ENCODE measurements at places on chromosomes 2 and 18. TPM values are rescaled to one million over a fixed set of nuclear protein-coding genes. Genes with fewer than 3 reads are reported as not detected.

GRCh38 chr2:138722316-138722715 lies 57.9 kb downstream of the NXPH2 start:
- DNase-seq = no peak

GRCh38 chr18:56516789-56517188 lies 121.6 kb downstream of the TXNL1 start:
- no peak for DNase-seq

DNA sequence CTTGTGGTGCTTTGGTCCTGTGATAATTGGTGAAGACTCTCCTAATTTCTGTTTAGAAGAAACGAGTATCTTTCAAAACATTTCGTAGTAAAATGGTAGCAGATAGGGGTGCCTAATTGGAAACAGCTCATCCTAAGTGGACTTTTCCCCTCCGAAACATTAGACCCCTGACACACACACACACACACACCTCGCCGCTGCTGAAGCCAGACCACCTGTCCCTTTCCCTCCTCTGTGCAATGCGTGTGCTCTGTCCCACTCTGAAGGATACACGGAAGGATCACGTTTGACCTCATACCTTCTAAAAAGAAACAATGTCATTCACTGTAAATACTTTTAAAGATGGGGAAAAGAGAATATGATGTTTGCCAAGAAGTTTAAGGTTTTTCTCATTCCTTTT lies 36.2 kb upstream of the TMEM87B start:
- DNase-seq = no peak

DNA sequence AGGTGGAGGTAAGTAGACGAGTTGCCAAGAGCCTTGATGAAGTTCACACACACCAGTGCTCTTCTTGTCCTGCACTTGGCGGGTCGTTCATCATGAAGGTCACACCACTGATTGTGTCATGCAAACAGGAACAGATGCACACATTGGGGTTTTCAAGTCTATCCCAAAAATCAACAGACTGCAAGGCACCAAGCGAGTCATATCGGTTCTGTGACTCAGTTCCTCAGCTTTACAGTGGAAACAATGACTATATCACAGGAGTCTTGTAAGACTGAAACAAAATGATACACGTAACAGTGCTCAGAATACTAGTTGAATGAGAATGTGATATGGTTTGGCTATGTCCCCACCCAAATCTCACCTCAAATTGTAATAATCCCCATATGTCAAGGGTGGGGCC lies 526.9 kb upstream of the ID2 start:
- no peak for DNase-seq

DNA sequence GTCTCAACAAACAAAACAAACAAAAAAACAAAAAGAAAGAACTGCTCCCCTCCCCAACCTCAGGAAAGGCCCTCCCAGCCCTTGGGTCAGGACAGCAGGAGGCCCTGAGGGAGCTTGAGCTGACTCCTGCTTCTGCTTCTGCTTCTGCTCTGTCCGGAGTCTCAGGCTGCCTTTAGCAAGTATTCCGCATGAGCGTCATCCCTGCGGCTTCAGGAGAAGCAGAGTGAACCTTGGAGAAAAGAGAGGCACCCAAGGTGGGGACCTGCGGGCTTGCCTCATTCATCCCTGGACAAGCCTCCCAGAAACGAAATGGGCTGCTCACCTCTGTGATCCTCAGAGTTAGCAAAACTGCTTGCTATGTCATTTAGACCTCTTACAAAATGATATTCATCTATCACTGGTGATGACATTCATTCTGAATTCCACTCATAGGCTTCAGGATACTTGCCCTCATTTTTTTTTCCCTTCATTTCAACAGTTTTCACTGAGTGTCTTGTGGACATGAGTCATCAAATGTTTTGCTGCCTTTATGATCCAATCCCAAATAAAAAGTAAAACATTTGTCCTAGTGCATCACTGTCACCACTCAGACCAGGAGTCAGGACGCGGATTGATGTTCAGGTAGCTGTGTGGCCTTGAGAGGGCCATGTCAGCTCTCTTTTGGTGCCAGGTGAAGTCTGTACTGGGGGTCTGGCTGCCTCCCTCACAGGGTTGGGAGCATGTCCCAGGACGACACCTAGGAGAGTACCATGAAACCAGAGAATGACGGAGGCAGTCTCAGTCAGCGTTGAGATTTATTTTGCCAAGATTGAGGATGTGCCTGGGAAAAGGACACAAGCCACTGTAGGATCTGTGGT lies 51.7 kb downstream of the IMPA2 start:
- DNase-seq = no peak

GRCh38 chr2:58449286-58450010 lies 208.3 kb upstream of the FANCL start:
- DNase-seq = no peak

DNA sequence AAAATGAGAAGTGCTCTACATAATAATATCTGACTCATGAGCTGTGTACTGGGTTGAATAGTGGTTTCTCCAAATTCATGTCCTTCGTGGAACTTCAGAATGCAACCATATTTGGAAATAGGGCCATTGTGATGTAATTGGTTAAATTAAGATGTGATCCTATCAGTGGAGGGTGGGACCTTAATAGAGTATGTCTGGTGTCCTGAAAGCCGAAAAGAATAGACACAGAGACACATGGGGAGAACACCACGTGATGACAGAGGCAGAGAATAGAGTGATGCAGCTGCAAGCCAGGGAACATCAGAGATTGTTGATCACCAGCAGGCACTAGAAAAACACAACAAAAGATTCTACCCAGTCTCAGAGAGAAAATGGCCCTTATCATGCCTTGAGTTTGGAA lies 310.1 kb downstream of the EXOC6B start:
- no peak for DNase-seq

ZFP36L2 gene
- total RNA-seq = 8.2 TPM

ABCG5 gene
- total RNA-seq = not detected
